ENCODE measurements at places on chromosomes 13 and 19.

- DNase-seq: no peak
These were observed 805.9 kb downstream of the PCDH17 start for GRCh38 chr13:58437427-58437826.

DNA sequence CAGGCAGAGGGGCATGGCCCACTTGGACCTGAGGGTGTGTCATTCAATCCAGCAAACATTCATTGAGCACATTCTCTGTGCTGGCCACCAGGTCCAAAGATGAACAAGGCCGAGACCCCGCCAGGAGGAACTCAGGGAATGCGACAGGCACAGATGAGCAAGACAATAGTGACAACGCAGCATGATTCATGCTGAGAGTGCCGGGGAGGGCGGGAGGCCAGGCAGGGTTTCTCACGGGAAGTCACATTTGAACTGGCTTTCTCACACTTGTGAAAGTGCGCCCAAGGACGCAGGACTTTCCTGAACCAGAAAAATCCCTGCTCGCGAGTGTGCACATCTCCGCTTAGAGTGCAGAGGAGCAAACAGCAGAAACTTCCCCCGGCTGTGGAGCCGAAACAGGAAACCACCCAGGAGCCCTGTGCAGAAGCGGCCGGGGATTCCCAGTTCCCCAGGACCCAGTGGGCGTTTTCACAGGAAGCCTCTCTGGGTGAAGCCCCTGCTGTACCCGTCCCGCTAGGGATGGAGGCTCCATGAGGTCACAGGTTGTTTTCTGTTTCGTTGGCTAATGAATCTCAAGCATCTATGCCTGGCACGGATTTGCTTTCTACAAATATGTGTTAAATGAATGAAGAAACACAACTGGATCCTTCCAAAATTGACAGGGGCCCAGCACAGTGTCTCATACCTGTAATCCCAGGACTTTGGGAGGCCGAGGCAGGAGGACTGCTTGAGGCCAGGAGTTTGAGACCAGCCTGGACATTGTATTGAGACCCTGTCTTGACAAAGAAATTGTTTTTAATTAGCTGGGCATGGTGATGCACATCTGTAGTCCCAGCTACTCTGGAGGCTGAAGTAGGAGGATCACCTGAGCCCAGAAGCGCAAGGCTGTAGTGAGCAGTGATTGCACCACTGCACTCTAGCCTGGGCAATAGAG lies 68.4 kb upstream of the TM9SF2 start:
- peak; percentile 97 for DNase-seq

- no peak for DNase-seq
These were observed 49.7 kb downstream of the TGDS start for GRCh38 chr13:94546061-94546839.

- DNase-seq: no peak
These were observed 7.9 kb downstream of the LIPE start for GRCh38 chr19:42419309-42419708.

- no peak for DNase-seq
These were observed 536 bp upstream of the NCR1 start for GRCh38 chr19:54905421-54905802.

- no peak for DNase-seq
These were observed 47.6 kb upstream of the GPI start for GRCh38 chr19:34317311-34317927.

- no peak for DNase-seq
These were observed 1.7 kb downstream of the DENND1C start for GRCh38 chr19:6479836-6480398.

GRCh38 chr19:18428787-18429674 lies 8.9 kb downstream of the ISYNA1 start:
- DNase-seq: no peak

DNA sequence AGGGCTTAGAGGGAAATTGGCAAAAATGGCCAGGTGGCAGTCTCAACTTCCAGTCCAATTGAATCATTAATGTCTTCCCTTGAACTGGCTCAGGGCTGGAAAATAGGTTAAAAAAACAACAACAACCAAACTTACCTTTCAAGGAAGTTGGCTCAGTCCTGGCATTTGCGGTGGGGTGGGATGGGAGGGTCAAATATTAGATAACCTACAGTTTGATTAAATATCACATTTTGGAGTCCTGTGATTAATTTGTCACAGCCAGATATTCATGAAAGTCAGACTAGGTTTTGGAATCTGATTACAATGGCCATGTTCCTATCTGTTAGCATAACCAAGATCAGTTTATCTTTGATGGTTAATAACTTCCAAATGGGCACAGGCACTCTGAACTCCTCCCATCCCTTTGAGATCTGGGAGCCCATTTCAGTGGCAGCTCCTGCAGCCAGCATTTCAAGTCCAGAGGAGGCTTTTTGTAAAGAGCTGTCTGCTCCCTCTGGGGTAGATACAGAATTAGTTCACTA lies 7.8 kb upstream of the DZIP1 start:
- DNase-seq: no peak

DNA sequence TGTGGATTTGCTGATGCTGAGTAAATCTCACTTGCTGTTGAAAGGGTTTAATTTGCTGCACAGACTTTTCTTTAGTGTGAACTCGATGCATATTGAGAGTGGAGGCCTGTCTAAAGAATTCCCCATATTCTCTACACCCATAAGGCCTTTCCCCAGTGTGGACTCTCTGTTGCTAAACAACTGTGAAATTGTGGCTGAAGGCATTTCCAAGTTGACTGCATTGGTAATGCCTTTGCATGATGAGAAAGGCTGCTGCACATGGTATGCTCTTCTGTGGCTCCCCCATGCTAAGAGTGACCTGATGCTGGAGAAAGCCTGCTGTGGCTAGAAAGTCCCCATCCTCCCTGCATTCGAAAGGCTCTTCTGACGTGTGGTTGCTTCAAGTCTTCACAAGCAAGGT lies 6.6 kb upstream of the ZNF599 start:
- no peak for DNase-seq

- DNase-seq: no peak
These were observed 85.0 kb upstream of the UBL3 start for GRCh38 chr13:29935309-29935981.

GRCh38 chr19:33440682-33441081 lies 67.2 kb downstream of the CEBPG start:
- DNase-seq: no peak

- DNase-seq: no peak
These were observed 810.4 kb downstream of the DACH1 start for GRCh38 chr13:71056581-71056980.

GRCh38 chr19:13053761-13054625 lies 48.7 kb downstream of the LYL1 start:
- peak; percentile 69 for DNase-seq

DNA sequence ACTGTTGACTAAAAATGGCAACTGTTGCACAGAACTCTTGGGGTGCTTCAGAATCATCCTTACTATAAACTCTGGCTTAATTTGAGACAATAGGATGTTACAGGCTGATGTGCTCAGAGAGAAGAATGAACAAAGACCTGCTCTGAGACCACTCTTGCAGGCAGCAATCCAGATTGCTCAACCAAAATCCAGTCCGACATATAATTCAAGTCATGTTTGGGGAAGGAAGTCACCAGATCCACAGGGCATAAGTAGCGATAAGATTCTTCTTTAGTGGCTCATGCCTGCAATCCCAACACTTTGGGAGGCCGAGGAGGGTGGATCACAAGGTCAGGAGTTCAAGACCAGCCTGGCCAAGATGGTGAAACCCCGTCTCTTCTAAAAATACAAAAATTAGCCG lies 20.6 kb downstream of the MTMR6 start:
- no peak for DNase-seq

DNA sequence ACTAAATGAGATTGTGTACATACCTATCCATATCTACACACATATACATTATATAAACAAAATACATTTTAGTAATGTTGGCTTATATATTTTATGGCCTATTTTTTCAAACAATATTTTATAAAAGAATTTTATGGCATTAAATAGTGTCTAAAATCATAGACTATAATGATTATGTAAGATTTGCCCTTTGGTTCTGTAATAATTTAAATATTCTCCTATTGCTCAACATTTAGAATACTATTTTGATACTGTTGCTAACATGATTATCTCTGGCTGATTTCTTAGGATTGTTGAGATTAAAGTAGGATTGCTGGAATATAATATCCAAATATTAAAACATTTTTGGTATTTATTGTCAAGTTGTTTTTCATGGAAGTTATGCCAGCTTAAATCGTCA lies 565.2 kb upstream of the GPC6 start:
- no peak for DNase-seq

DNA sequence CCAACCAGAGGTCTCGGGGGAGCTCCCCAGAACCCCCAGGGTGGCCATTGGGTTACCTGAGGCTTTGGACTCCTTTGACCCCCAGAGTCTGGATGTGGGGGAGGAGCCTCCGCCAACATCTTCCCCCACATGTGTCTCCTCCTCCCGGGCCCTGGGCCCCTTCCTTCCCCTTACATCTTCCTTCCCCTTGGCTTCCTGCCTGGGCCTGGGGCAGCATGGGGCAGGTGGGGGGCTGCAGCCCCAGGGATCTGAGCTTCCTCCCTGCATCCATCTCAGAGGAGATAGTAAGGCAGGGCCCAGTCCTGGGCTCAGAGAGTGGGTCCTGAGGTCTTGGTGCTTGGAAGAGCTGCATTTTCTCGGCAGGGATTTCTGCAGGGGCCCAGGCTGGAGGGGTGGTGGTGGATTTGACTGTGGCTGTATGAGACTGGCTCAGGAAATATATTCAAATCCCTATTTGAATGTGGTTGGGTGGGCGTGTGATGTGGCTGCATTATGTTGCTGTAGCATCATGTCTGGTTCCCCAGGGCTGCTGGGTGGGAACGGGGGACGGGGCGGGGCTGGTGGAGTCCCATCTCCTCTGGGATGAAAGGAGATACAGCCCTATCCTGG lies 919 bp downstream of the VAV1 start:
- DNase-seq: no peak

Data from lower leg skin (tissue), 4 donors.